ENCODE measurements at places on chromosomes 5 and 9.

- DNase-seq: no peak
Measured at GRCh38 chr9:117160254-117160653, 254.6 kb downstream of the ASTN2 start.

DNA sequence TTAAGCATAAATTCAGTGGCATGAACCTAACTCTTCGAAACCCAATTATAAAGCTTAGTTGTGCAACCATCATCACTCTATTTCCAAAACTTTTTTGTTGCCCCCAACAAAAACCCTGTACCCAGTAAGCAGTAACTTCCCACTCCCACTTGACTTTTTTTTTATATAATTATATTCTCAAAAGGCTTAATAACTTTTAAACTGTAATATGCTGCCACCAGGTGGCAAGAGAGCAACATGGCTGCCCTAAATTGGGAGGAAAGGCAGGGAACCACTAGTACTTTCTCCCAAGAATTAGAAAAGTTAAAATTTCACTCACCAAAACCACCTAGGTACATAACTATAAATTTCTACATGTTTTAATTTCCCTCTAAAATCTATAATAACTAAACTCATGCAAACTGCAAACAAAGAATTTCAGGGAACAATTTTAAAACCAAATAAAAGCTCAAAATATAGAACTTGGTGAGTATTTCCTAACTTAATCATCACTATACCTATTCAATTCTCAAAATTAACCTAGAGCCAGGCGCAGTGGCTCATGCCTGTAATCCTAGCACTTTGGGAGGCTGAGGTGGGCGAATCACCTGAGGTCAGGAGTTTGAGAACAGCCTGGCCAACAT, 50.2 kb upstream of the RNF38 start:
- DNase-seq: no peak

DNA sequence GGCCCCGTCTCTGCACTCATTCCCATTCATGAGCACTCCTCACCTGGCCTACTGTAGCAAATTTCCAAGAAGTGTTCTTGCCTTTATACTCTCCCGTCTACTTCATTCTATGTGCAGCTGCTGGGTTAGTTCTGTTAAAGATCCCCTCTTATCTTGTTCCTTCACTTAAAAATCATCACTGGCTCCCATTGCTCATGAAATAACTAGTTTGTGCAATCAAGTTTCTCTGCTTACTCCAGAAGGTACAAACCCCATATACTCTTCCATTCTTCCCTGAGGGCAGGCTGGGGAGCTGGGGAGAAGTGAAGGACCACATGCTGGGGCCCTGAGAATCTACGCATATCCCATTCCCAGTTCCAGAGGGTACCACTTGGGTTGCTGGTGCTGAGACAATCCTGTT, 84.4 kb upstream of the KLF9 start:
- no peak for DNase-seq

DNA sequence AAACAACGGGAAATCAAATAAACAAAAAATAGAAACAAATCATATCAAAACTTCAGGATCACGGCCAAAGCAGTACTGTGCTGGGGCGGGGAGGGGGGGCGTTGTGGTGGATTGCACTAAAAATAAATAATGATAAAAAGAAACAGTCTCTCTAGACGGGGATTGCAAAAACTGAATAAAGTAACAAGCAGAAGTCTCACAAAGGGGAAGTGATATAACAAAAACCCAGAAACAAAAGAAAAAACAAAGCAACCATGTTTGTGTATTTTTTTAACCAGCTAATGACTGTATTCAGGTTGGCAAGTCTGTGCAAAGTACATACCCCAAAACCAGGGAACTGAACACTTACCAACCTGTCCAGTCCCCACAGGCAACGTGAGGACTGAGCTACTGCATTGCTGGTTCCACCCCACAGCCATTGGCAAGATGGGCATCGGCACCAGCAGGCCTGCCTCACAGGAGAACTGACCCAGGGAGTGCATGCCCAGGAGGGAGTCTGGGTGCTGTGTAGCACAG, 24.1 kb downstream of the BICD2 start:
- no peak for DNase-seq

DNA sequence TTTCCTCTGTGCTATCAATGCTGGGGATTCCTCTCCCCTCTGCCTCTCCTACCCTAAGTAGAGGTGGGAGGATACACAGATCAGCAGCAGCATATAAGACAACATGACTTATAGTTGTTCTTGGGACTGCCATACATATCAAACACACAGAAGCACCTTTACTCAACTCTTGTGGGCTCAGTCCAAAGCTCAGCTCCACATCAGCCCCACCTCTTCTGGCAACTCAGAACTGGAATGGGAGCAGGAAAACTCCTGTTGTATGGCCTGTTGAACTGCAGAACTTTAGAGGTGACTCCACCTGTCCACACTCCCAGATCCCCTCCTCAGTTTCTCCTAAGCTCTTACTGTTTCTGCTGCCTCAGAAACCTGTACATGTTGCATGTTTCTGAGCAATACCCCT, 127.8 kb downstream of the SV2C start:
- no peak for DNase-seq

DNA sequence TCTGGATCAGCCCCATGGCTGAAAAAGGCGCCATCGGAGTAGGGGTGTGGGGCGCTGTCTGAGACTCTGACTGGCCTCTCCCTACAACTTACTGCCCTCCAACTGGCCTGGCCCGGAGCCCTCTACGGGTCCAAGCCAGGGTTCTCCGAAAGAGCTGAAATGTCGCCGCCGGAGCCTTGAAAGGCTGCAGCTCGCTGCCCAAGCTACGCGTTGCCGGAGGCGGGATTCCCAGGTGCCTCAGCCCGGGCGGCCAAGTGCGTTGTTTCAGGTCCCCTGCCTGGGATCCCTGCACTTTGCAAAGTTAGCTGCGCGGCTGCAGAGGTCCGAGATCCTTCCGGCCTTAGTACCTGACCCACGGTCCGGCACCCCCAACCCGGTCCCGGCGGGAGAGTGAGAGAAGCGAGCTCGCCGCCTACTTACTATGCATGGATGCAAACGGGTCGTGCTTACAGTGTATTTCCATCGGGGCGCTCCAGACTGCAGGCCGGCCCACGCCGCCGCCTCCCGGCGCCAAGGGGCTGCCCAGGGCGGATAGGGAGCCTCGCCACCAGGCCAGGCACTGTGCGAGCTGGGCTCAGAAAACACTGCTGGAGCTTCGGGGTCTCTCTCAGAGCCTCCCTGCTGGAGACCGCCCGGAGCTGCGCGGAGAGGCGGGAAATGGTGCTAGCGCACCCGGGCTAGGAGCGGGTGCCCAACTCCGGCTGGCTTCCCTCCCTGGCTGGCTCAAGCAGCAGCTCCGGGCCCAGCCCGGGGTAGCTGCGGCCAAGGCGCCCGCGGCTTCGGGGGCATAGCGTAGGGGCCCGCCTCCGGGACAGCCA, 7.7 kb downstream of the PAX5 start:
- DNase-seq: no peak

DNA sequence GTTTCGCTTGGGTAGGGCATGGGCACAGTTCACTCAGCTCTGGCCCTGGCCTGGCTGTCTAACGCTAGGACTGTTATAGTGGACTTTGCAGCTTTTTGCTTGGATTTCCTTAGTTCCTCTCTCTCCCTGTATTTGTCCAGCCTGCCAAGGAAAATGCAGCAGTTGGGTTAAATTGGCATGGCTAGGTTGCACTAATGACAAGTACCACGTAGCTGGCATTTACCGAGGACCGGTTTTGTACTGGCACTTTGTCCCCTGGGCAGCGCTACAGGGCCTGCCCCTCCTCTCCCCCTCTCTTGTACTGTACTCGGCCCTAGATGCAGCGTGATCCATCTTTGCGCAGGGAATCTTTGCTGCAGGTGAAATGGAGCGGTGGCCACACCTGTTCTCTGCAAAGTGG, 2.4 kb downstream of the WDR5 start:
- DNase-seq: no peak

GRCh38 chr5:39073767-39074016, 507 bp downstream of the RICTOR start:
- DNase-seq: peak; percentile 34

GRCh38 chr5:6432206-6432605, 16.5 kb upstream of the UBE2QL1 start:
- no peak for DNase-seq

GRCh38 chr5:124790895-124791732, 44.7 kb upstream of the ZNF608 start:
- no peak for DNase-seq

DNA sequence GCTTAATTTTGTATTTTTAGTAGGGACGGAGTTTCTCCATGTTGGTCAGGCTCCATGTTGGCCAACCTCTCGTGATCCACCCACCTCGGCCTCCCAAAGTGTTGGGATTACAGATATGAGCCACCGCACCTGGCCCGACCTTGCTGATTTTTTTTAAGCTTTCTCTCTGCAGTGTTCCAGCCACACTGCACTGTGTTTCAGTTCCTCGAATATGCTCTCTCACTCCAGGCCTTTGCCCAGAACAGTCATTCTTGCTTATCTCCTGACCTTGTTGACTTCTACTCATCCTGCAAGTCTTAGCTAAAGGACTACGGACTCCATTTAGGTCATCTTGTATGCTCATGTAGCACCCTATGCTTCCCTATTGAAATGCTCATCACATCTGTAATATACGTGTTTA, 3.3 kb downstream of the SNAPC3 start:
- DNase-seq: peak; percentile 35

Data from GM12891 (cell line).